Stimulated activated CD4-positive, alpha-beta T cell treated with anti-CD3 and anti-CD28 coated beads, Interleukin-4, amount 100 ng/mL, for 24 hours (primary cell): ENCODE measurements at places on chromosomes 2 and 18.

- DNase-seq, result no peak
Observed at GRCh38 chr2:171630089-171630770, 57.0 kb upstream of the DYNC1I2 start.

DNA sequence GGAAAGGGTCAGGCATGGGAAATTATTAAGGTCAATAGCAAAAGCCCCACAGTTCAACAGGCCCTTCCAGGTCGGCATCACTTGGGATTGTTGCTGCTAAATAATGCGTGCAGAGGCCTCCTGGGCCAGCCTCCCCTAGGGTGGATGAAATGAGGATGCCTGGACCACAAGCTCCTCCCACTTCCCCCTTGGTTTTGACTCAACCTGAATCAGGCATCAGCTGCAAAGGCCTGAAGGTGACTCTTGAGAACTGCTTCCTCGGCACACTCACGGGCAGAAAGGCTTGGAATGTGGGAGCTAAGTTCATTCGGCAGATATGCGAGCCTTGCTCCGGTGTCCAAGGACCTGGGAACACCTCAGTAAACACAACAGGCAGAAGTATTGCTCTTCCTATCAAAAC is 69.3 kb downstream of the MBP start:
- DNase-seq, result peak; percentile 85

GRCh38 chr18:41906528-41907146 is 48.4 kb upstream of the PIK3C3 start:
- DNase-seq, result peak; percentile 39

- DNase-seq, result no peak
Observed at GRCh38 chr2:152155209-152155608, 20.4 kb downstream of the STAM2 start.

GRCh38 chr18:25490316-25490715 is 138.3 kb upstream of the ZNF521 start:
- DNase-seq, result no peak

DNA sequence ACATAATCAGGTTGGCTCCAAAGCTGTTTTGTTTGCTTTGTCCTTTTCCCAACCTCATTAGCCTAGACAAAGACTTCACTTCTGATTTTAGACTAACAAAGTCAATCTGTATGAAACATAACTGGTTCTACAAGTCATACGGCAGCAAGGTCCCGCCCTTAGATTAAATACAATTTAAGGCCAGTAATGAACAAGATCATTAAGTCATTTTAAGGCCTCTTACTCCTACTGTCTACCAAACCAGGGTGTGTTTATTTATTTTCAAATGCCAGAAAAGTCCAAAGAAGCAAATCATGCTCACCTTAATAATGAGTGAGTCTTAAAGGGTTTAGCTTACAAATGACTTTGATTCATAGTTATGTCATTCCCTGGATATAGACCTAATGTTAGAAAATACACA is 148.4 kb upstream of the ACVR2A start:
- DNase-seq, result no peak

DNA sequence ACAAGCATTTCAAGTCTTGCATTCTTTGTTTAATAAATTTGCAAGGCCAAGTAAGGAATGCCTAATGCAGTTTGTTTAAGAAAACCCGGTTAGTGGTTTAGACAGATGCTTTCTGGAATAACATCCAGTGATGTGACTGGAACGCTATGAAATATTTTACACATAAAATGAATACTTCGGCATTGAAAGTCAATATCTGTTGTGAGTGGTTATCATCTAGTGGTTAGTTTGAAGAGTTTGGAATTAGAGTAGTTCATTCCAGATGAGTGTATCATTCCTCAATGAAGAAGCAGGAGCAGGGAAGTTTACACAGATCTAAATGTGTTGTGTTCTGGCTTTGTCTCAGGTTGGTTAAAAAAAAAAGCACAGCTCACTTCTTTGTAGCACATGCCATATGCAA is 608.0 kb upstream of the PIK3C3 start:
- DNase-seq, result no peak

GRCh38 chr2:29322011-29322410 is 206.8 kb downstream of the CLIP4 start:
- DNase-seq, result no peak

DNA sequence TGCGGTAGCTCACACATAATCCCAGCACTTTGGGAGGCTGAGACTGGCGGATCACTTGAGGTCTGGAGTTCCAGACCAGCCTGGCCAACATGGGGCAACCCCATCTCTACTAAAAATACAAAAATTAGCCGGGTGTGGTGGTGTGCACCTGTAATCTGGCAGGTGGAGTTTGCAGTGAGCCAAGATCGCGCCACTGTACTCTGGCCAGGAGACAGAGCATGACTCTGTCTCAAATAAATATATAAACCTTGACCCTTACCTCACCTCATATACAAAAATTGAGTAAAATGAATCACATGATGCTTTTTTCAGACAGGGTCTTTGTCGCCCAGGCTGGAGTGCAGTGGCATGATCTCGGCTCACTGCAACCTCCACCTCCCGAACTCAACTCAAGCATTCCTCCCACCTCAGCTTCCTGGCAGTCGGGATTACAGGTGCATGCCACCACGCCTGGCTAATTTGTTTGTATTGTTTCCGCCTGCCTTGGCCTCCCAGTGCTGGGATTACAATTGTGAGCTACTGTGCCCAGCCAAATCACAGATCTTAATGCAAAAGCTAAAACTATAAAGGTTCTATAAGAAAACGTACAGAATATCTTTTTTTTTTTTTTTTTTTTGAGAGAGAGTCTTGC is 25.3 kb downstream of the XPO1 start:
- DNase-seq, result no peak

GRCh38 chr2:202149936-202150335 is 76.9 kb downstream of the KIAA2012 start:
- DNase-seq, result no peak

GRCh38 chr2:42359965-42360483 is 993 bp downstream of the COX7A2L start:
- no peak for DNase-seq

- DNase-seq, result no peak
Observed at GRCh38 chr18:38067086-38067485, 501.5 kb upstream of the CELF4 start.

GRCh38 chr18:10006311-10006893 is 92.6 kb downstream of the VAPA start:
- DNase-seq, result no peak

DNA sequence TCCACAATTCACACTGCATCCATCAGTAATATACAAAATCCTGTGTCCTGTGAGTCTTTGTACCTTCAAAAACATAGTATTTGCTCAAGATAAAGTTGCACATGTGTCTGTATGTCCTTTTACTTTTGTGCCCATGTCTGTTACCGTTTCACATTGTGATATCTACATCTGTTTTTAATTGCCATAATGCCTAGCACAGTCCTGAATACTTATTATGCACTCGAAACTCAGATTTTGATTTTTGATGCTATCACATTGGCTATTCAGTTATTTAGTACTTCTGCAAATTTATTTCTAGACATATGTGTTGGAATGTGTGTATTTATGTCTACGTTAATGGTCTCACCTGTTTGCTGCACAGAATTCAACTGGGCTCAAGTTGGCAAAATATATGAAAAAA is 452.8 kb upstream of the ZEB2 start:
- no peak for DNase-seq

- DNase-seq, result no peak
Observed at GRCh38 chr2:4895371-4895770, 796.8 kb upstream of the SOX11 start.
